ENCODE measurements at places on chromosomes 6 and 20. TPM values are rescaled to one million over a fixed set of nuclear protein-coding genes. Genes with fewer than 3 reads are reported as not detected.

The PSORS1C2 gene
- total RNA-seq, result not detected

The TRERF1 gene
- 1.8 TPM for total RNA-seq

DNA sequence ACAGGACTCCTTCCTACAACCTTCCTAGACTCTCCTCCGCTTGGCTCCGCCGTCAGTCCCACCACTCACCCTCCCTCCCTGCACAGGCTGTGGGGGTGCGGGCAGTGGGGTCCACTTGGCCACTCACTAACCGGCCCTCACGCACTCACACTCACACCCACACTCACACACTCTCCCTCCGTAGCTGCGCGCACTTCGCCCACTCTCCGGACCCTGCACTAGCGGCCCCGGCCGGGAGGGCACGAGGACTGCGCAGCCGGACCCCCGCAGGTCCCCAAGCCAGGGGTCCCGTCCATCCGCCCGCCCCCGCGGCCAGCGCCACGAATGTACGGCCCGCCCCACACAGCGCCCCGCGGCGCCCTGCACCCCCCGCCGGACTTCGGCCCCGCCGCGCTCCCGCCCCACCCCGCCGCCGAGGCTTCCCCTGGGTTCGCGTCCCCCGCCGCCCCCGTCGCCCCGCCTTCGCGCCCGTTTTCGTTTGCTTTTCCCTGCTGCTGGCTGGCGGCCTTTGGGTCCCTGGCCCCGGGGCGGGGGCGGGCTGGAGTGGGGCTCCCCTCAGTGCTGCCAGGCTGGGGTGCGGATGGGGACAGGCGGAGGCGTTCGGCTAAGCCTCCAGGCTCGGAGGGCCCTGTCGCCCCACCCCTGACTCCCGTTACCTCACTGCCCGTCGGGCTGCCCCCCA lies 23.0 kb upstream of the SLC22A7 start:
- DNase-seq, result no peak

DNA sequence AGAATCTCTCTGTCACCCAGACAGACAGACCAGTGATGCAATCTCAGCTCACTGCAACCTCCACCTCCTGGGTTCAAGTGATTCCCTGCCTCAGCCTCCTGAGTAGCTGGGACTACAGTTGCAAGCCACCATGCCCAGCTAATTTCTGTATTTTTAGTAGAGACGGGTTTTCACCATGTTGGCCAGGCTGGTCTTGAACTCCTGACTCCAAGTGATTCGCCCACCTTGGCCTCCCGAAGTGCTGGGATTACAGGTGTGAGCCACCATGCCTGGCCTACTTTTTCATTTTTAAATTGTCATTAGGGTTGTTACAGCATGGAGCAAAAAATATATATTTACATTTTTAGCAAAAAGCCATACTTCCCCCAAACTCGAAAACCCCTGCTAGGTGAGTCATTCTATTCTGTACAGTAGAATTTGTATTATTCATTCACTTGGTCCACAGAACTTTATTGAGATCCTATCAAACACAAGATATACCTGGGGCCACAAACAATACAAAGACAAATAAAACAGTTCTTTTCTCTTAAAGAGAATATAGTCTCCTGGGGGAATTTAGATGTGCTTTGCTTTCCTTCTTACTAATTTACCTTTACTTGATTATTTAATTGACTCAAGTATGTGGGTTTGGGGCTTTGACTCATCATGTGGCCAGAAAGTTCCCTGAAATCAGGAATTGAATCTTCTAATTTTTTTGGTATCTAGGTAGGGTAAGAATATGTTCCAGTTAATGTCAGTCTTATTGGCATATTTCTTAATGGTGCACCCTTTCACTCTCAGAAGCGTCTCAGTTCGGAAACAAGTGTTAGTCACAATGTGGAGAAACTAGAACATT lies 16.6 kb upstream of the CCND3 start:
- DNase-seq, result no peak

GRCh38 chr6:161393839-161394364 lies 120.0 kb upstream of the AGPAT4 start:
- peak; percentile 89 for DNase-seq

GRCh38 chr6:1509241-1509640 lies 100.5 kb upstream of the FOXC1 start:
- DNase-seq, result no peak

DNA sequence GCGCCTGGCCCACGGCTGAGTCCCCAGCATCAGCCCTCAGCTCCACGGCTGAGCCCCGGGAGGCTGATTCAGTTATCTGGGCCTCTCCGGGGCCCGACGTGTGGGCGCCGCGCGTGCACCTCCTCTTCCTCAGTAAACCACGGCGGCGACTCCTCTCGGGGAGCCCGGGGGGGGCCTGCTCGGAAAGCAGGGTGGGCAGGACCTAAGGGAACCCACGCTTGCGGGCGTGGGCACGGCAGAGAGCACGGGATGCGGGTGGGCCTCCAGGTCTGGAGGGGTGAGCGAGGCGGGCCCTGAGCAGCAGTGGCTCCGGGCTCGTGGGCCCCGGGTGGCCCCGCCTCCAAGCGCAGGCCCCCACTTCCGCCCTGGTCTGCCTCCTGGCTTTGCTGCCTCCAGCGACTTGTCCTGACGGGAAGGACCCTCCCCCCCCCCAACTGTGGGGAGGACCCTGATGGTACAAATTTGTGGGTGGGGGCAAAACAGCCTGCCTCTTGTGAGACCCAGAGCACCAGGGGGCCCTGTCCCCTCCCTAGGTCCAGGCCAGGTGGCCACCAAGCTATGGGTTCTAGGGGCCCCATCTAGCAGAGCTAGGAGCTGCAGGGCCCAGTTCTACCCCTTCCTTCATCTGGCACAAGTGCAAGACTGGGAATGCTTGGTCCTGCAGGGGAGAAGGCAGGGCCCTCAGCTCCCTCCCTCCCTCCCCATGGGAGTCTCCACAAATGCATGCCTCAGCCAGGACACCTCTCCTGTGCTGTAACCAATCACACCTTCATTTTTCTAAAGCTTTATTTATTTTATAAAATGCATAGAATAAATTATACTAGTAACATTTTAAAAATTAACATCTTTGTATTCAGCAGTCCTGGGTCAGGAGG lies 16.9 kb downstream of the UCKL1 start:
- no peak for DNase-seq

The NEDD9 gene
- 4.5 TPM for total RNA-seq

The NHSL1 gene
- total RNA-seq, result 12.0 TPM

GRCh38 chr20:25032065-25032477 lies 25.9 kb downstream of the ACSS1 start:
- no peak for DNase-seq

The NNAT gene
- total RNA-seq, result 0.19 TPM

- no peak for DNase-seq
Observed at GRCh38 chr20:6863798-6864201, 96.3 kb downstream of the BMP2 start.

DNA sequence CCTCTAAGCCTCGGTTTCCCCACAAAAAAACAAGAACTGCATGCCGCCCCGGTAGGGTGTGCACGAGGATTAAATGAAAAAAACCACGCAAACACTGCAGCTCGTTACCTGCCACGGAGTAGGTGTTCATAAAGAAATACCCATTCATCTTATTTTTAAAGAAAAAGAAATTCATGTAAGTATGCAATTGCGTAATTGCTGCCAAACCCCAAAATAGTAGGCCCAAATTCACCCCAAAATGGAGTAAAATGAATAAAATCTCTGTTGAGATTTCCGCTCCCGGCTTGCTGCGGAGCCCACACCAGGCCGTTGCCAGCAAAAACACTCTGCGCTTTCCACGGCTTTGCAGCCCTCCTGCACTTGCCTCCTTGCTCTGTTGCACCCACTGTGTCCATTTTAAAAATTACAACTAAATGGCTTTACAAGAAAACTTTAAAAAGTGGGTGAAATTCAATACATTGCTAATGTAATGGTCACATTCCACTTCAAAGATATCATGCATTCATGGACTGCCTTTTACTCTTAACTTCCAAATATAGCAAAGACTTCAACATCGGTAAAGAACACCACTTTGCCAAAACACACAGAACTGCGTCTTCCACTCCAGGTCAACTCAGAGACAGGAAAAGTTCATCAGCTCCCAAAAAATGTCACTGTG lies 125.0 kb downstream of the ZMYND8 start:
- DNase-seq, result no peak

- no peak for DNase-seq
Observed at GRCh38 chr6:133980168-133980567, 27.1 kb downstream of the TBPL1 start.

- DNase-seq, result no peak
Observed at GRCh38 chr20:10632721-10633509, 40.9 kb downstream of the JAG1 start.

The LAMP5 gene
- 0.99 TPM for total RNA-seq

The LRFN2 gene
- not detected for total RNA-seq

The SNX21 gene
- total RNA-seq, result 131 TPM

GRCh38 chr20:40339661-40340449 lies 349.2 kb downstream of the MAFB start:
- DNase-seq, result no peak

DNA sequence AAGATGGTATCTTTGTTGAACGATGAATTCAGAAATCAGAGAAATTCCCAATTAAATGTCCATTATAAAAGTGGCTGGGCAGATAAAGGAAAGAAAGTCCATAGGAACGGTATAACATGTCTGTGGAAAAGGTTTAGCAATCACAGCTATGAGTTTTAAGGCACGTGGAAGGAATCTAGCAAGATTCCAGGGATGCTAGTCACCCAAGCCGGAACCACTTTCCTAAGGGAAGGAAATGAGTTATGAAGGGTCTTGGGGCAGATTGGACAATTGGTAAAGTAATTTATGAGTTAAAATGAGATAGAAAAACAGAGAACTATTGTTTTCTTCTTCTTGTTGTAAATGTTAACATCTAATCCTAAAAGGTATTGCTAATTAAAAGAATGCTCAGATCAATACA lies 384.8 kb downstream of the ADGRB3 start:
- DNase-seq, result no peak

DNA sequence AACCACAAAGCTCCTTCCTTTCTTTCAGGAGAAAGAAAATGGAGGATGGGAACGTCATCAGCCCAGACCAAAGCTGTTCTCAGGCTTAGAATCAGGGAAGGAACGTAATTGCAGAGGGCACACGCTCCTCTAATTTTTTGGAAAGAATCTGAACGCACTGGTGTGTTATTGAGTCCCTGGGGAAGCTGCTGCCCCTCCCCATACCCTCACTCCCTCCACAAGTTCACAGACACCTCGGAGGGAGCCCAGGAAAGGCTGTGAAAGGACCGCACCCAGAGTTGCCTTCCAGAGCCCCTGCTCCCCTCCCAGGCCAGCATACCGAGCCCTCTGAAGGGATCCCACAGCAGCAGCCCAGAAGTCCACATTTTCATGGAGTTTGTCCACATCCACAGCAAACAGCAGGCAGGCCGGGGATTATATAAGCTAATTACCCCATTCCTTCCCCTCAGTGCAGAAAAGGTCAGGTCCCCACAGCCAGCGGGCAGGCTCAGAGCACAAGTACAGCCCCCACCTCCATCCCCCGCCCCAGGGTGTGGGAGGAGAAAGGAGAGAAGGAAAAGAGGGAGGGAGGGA lies 53.7 kb downstream of the ANKRD60 start:
- no peak for DNase-seq

DNA sequence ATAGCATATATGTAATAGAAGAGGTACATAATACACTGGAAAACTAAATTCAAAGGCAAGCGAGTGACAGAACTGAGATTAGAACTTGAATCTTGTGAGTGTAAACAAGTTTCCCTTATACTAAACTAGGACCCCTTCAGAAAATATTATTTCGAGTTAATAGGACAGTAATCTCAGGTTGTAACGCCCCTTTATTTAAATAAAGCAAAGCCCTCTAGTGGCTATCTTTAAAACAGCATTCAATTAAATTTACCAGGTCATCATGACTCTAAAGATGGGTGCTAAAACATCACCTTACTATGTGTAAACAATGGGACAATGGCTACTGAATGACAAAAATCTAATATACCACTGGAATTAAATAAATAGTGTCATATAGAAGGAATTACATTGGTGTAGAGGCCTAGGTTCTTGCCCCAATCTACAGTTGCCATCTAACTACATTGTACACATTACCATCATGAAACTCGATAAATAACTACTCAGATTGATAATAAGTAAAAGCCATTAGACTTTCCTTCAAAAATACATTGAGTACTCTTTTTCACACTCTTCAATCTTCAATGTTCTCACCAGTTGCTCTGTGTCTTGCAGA lies 255.4 kb upstream of the IRAK1BP1 start:
- DNase-seq, result peak; percentile 21

The LY6G6D gene
- total RNA-seq, result not detected

- DNase-seq, result peak; percentile 76
Observed at GRCh38 chr20:3461211-3461771, 9.5 kb upstream of the ATRN start.

DNA sequence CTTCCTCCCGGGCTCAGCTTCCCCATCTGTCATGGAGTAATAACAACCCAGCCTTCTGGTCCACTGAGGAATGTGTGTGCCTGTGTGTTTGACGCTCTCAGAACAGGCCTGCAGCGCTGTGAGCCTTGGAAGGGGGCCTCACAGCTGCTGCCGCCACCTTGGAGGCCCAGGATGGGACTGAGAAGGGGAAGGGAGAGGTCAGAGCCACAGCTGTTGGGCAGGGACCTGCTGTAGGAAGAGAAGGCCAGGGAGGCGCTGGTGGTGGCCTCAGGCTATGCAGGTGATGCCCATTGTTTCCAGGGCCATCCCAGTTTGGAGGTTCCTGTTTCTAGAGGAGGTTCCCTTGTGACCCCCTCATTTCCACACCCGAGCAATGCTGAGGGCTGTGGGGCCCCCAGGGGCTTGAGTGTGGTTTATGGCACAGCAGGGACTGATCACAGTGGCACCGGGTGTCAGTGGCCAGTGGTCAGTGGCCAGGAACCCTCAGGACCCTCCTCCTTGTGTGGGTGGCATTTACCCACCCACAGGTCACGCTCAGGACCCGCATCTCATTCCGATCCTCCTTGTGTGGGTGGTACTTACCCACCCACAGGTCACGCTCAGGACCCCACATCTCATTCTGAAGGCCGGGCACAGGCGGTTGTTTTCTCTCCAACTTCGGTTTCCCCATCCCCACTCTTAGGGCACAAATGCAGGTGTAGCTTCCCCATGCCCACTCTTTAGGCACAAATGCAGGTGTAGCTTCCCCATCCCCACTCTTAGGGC lies 14.0 kb downstream of the TPD52L2 start:
- DNase-seq, result peak; percentile 67

- peak; percentile 56 for DNase-seq
Observed at GRCh38 chr6:43584892-43585570, 9.0 kb downstream of the POLH start.

- no peak for DNase-seq
Observed at GRCh38 chr6:15507221-15507620, 155.6 kb downstream of the DTNBP1 start.

The ANKRD6 gene
- total RNA-seq, result 4.0 TPM

GRCh38 chr6:30231067-30231466 lies 17.9 kb upstream of the TRIM26 start:
- DNase-seq, result peak; percentile 52

Measured in myocyte (in vitro differentiated cells).